BJ (cell line): ENCODE measurements at places on chromosomes 11 and 22.

- no peak for DNase-seq
Measured at GRCh38 chr11:26572770-26573402, 823 bp upstream of the MUC15 start.

GRCh38 chr11:68538025-68538424 is 77.5 kb downstream of the PPP6R3 start:
- DNase-seq: no peak

- no peak for DNase-seq
Measured at GRCh38 chr11:116558504-116559211, 214.1 kb downstream of the BUD13 start.

GRCh38 chr11:47233051-47233450 is 15.6 kb downstream of the ACP2 start:
- no peak for DNase-seq
